ENCODE measurements at places on chromosomes 7 and 10.

- no peak overlapping the region for H3K4me3 ChIP-seq
- no peak for DNase-seq
- no peaks in the 10 kb centered on the region for H3K36me3 ChIP-seq
- H3K4me1 ChIP-seq = no peaks in the 10 kb centered on the region
Observed at GRCh38 chr10:113028456-113029440, 78.7 kb downstream of the TCF7L2 start.

DNA sequence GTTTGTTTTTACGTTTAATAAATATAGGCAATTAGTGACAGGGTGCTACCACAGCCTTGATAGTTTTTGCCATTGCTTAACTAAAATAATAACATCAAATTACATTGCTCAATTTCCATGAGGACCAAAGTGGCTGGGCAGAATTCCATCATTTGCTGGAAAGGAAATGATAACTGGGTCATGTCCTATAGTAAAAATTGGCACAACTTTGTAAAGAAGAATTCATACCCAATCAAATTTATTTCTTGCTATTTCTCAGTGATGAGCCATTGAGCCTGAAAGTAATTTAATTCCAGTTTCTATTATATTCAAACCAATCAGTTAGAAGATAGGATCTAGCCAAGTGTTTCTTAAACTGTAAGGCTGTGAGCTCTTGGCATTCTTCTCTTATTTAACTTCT is 102.2 kb upstream of the CTTNBP2 start:
- H3K4me1 ChIP-seq = no peaks in the 10 kb centered on the region
- H3K4me3 ChIP-seq = no peak overlapping the region
- no peaks in the 10 kb centered on the region for H3K36me3 ChIP-seq
- H3K27ac ChIP-seq = no peak overlapping the region
- H3K27me3 ChIP-seq = no peaks in the 10 kb centered on the region
- DNase-seq = no peak

DNA sequence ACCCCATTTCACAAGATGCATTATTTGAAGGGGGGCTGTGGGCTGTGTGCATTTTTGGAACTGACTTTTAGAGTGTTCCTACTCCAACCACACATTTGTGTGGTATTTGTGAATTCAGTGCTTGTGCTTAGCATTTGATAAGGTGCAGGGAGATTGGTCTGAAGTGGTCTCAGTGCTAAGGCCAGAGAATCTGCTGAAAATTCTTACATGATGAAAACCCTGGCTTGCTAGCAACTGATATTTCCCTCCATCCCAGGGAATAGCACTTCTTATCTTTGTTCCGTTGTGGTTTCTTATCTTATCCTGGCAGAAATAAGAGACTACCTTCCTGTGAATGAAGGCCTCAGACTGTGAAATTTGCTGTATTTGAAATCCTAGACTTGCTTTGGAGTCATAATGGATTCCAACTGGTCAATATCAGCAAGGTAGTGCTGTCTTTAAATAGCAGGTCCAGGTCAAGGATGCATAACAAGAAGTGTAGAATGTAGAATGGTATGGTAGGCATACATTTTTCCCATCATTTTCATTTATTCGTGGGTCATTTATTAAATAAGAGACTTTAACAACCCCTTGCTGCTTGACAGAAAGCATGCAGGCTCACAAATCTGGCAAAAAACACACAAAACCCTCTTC is 986.9 kb downstream of the REEP3 start:
- H3K4me3 ChIP-seq = no peak overlapping the region
- H3K4me1 ChIP-seq = no peaks in the 10 kb centered on the region
- no peak overlapping the region for H3K27ac ChIP-seq
- DNase-seq = no peak
- H3K27me3 ChIP-seq = no peaks in the 10 kb centered on the region
- H3K36me3 ChIP-seq = no peaks in the 10 kb centered on the region

DNA sequence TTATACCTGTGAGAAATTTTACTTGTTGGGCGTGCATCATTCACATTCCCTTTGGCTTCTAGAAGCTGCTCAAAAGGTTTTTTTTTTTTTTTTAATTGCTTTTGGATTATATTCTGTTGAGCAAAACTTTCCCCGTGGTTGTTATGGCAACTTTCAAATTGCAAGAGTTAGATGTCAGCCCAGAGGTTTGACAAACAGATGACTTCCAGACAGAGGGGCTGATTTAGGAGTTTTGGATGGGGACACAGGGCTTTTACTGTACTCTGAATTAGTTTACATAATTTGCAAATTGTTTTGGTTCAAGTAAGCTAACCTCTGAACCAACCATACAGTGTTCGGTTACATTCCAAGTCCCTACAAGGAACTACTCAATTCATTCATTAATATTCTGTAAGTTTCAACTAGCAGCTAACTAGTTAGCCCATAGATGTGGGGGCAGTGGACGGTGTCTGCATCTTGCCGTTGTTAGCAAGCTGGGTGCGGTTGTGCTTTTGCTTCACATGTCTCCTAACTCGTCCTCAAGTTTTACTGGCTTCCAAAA is 66.4 kb upstream of the JAZF1 start:
- DNase-seq = no peak
- H3K27me3 ChIP-seq = no peaks in the 10 kb centered on the region

DNA sequence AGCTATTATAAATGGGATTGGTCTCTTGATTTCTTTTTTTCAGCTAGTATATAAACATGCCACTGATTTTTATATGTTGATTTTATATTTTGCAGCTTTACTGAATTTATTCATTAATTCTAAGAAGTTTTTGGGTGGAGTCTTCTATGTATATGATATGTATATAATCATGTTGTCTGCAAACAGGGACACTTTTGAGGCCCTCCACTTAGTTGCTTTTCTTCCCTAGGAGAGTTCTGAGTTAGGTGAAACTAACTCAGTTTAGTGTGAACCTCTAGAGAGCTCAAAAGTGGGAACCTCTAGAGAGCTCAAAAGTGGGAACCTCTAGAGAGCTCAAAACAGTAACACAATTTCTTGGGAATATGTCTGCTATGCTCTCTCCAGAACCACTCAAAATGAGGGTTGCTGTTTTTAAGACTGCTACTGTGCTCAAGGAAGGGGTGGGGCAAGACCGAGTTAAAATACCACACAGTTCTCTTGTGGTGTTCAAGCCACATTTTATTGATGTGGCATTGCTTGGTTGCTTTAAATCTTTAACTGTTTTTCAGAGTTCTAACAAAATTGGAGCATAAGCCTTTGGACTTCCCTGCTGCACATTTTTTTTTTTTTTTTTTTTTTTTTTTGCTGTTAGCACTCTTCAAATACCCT is 13.2 kb downstream of the CCDC7 start:
- H3K4me1 ChIP-seq = no peaks in the 10 kb centered on the region
- no peaks in the 10 kb centered on the region for H3K36me3 ChIP-seq
- H3K27ac ChIP-seq = no peak overlapping the region
- H3K4me3 ChIP-seq = no peak overlapping the region
- DNase-seq = no peak

GRCh38 chr7:80681272-80681885 is 42.9 kb downstream of the CD36 start:
- no peak overlapping the region for H3K4me3 ChIP-seq
- H3K27me3 ChIP-seq = no peaks in the 10 kb centered on the region
- DNase-seq = peak; percentile 5
- no peak overlapping the region for H3K27ac ChIP-seq

DNA sequence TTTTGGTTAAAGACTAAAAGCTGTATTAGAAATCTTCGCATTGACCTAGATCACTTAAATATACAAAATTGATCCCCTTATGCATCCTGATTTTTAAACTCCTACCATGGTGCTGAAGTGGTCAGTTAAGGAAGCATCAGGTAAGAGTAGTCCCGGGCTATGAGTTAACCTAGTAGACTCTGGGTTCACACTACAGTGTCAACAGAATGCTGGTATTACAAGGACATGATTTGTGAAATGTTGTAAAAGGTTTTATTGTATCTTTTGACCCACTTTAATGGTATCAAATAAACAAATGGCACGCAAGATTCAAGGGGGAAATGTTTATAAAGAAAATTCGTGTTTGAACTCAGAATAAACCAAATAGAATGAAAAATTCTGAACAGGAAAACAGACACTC is 36.8 kb downstream of the RTKN2 start:
- H3K27ac ChIP-seq = peak overlapping the region; percentile 5
- DNase-seq = no peak
- no peaks in the 10 kb centered on the region for H3K27me3 ChIP-seq
- H3K36me3 ChIP-seq = no peaks in the 10 kb centered on the region

DNA sequence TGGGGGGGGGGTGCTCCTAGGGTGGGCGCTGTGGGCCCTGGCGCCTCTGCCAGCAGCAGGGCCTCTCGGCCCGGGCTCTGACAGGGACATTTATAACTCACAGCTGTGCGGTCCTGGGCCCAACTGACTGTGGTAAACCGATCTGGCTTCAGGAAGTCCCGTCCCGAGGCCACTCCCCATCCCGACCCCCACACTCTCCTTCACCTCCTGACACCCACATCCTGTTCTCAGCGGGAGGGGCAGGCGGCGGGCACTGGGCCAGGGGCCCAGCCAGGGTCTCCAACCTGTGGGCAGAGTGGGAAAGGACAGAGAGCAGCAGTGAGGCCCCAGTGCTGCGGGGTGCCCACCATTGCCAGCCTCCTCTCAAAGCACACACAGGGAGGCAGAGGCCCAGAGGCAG is 69.1 kb downstream of the ZMIZ1 start:
- DNase-seq = no peak
- H3K27me3 ChIP-seq = no peaks in the 10 kb centered on the region

- no peaks in the 10 kb centered on the region for H3K36me3 ChIP-seq
- no peak for DNase-seq
- no peak overlapping the region for H3K27ac ChIP-seq
- no peaks in the 10 kb centered on the region for H3K4me1 ChIP-seq
- H3K27me3 ChIP-seq = no peaks in the 10 kb centered on the region
Observed at GRCh38 chr10:107966826-107967225, 802.3 kb upstream of the SORCS1 start.

GRCh38 chr7:107917763-107918651 is 27.0 kb downstream of the DLD start:
- H3K4me1 ChIP-seq = peaks cover 10% of the 10 kb centered on the region
- H3K4me3 ChIP-seq = no peak overlapping the region
- no peak for DNase-seq

GRCh38 chr10:17031637-17032635 is 97.7 kb downstream of the CUBN start:
- no peak for DNase-seq
- no peaks in the 10 kb centered on the region for H3K36me3 ChIP-seq
- no peaks in the 10 kb centered on the region for H3K4me1 ChIP-seq
- no peak overlapping the region for H3K27ac ChIP-seq

DNA sequence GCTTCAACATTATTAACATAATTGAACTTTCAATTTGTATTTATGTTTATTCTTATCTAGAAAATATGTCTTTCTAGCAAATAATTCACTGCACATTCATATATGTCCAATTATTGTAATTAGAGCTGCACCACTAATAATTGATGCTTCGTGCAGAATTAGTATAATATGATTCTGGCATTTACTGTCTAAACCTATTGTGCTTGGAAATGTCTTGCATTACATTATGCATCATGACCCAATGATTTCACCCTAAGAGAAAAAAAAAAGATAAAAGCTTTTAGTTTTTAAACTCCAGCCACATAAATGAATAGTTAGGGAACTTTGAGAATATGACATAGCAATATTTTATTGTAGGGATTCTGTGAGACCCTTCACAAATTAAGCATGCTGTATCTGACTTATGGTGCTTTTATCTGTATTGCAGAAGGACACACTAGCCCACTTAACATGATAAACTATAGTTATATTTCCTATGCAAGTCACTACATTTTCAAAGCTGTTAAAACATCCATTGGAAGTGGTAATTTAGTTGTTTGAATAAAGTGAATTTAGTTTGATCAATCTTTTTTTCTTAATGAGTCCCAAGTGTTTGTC is 1609.1 kb downstream of the REEP3 start:
- no peaks in the 10 kb centered on the region for H3K27me3 ChIP-seq
- no peak for DNase-seq
- no peak overlapping the region for H3K27ac ChIP-seq
- no peaks in the 10 kb centered on the region for H3K36me3 ChIP-seq

DNA sequence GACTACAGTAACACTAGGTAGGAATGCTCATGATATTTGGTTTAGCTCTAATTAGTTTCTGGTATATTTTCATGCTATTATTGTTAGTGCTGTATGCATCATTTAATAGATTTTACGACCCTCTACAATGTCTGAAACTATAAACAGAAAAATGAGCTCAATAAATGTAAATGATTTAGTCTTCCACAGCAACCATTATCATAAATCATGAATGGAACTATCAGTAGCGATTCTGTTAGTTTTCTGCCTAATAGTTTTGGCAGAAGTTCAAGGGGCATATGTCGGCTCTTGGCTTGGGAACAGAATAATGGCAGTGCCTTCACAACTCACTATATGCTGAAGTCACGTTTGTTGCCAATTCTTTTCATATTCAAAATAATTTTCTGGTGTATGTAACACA is 494.8 kb downstream of the PARD3 start:
- 0 out of 2 replicates have a peak overlapping the region, but pooled peaks have one; percentile 16 for H3K27ac ChIP-seq
- H3K4me3 ChIP-seq = no peak overlapping the region
- peaks cover 38% of the 10 kb centered on the region for H3K4me1 ChIP-seq
- no peaks in the 10 kb centered on the region for H3K27me3 ChIP-seq
- 0 out of 2 replicates have a peak, but pooled peaks cover 4% of the 10 kb centered on the region for H3K36me3 ChIP-seq

DNA sequence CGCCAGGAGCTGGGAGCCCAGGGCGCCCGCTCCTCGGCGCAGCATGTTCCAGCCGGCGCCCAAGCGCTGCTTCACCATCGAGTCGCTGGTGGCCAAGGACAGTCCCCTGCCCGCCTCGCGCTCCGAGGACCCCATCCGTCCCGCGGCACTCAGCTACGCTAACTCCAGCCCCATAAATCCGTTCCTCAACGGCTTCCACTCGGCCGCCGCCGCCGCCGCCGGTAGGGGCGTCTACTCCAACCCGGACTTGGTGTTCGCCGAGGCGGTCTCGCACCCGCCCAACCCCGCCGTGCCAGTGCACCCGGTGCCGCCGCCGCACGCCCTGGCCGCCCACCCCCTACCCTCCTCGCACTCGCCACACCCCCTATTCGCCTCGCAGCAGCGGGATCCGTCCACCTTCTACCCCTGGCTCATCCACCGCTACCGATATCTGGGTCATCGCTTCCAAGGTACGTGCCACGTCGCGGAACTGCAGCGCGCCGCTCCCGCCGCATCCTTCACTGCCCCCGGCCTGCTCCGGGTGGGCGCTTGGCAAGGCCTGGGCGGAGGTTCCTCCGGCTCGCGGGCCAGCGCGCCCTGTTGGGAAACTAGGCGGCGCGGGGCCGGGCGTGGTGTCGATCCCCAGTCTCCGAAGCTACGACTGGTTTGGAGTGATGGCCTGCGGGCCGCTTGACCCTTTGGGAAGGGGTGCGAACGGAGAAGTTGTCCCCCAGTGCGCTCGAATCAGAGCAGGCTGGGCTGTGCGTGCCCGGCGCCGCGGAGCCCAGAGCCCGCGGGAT is 868 bp downstream of the EMX2 start:
- no peak overlapping the region for H3K4me3 ChIP-seq
- no peaks in the 10 kb centered on the region for H3K36me3 ChIP-seq
- H3K27ac ChIP-seq = no peak overlapping the region

- peaks cover 10% of the 10 kb centered on the region for H3K36me3 ChIP-seq
- H3K4me1 ChIP-seq = peaks cover 27% of the 10 kb centered on the region
- no peak for DNase-seq
- no peaks in the 10 kb centered on the region for H3K27me3 ChIP-seq
- H3K4me3 ChIP-seq = peak overlapping the region; percentile 83
Observed at GRCh38 chr7:7639847-7640220, 718 bp upstream of the UMAD1 start.

- H3K27me3 ChIP-seq = no peaks in the 10 kb centered on the region
- no peaks in the 10 kb centered on the region for H3K36me3 ChIP-seq
- no peak for DNase-seq
- peak overlapping the region; percentile 73 for H3K27ac ChIP-seq
- no peak overlapping the region for H3K4me3 ChIP-seq
Observed at GRCh38 chr10:112361951-112362751, 11.8 kb upstream of the ACSL5 start.

Measured in PC-9 (cell line).